ENCODE measurements at places on chromosomes 3 and 15.

GRCh38 chr3:86420990-86421739, 569.8 kb downstream of the VGLL3 start:
- no peak for DNase-seq

- peak; percentile 41 for DNase-seq
These were observed 366.4 kb upstream of the RASGRP1 start for GRCh38 chr15:38930851-38931572.

GRCh38 chr15:89673165-89673512, 6.0 kb downstream of the PLIN1 start:
- DNase-seq = no peak

GRCh38 chr3:43857361-43858293, 166.9 kb downstream of the ABHD5 start:
- no peak for DNase-seq

DNA sequence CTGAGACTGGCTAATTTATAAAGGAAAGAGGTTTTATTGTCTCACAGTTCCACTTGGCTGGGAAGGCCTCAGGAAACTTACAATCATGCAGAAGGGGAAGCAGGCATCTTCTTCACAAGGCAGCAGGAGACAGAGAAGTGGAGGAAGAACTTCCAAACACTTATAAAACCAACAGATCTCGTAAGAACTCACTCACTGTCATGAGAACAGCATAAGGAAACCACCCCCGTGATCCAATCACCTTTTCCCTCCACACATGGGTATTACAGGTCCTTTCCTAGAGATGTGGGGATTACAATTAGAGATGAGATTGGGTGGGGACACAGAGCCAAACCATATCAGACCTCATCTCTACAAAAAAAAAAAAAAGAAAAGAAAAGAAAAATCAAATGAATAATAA, 25.7 kb downstream of the CGGBP1 start:
- no peak for DNase-seq

DNA sequence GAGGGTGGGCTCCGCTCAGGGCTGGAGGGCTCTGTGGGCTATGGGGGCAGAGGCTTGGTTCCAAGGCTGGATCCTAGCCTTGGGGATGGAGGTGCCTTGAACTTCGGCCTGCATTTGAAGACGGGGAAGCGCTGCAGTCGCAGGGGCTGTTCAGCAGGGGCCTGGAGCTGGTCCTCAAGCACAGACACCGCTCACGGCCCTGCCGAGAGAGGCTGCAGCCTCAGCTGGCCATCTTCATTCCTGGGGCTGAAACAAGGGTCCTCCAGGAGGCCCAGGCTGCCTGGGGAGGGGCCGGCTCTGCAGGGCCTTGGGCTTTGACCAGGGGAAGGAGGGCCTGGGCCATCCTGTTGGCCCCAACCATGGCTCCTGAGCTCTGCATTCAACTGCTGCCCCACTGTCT, 25.6 kb upstream of the PLXND1 start:
- no peak for DNase-seq

- peak; percentile 23 for DNase-seq
These were observed 40.2 kb downstream of the CMTM8 start for GRCh38 chr3:32278714-32279113.
